ENCODE measurements at places on chromosomes 7 and 10.

DNA sequence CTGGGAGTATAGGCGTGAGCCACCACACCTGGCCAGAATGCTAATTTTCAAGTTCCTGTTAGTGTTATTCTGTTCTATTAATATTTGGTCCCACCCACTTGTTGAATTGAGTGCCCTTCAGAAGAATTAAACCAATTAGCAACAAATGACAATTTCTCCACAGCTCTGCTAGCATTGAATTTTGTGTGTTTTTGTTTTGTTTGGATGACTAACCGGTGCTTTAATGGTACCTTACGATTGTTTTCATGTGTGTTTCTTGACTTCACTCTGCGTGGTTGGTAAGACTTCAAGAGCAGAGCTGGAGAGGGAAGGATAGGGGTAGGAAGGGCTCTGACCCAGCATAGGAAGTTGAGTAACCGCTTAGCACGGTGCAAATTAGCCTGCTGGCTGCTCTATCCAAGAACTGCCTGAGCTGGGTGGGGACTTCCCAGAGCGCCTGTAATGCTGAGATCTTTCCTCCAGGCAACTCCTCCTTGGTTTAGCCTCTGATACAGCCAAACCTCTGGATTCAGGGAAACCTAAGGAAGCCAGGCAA, 4.6 kb downstream of the ARPC1B start:
- DNase-seq: peak; percentile 91

- no peak for DNase-seq
Observed at GRCh38 chr7:36283181-36283580, 106.5 kb upstream of the ANLN start.

DNA sequence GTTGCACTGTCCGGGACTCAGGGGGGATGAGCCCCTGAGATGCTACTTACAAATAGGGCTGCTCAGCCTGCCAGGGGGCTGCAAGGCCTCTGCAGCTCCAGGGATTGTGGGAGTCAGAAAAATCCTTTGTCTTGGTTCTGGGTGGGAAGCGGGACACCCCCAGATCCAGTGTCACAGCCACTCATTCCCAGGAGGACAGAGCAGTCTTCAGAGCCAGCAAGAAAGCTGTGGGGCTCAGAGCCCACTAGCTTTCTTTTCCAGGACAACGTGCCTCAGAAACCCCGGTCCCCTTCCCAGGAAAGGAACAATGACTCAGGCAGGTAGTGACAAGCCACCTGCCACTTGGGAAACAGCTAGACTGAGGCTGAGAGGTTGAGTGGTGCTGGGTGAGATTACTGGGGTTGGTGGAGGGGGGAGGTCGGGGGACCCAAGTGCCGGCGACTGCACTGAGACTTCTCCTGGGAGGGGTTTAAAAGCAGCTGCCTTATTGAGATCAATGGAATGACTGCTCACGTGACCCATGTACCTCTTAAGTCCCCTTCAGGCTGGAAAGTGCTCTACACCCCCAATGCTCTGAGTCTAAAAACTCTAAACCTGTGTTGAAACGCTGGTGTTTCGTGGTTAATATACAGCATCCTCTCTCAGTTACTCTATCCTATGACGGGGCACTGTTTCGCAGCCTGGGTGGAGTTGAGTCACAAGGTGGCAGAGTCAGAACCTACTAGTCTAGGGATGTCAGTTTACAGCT, 123.6 kb downstream of the UBE2H start:
- DNase-seq: no peak

DNA sequence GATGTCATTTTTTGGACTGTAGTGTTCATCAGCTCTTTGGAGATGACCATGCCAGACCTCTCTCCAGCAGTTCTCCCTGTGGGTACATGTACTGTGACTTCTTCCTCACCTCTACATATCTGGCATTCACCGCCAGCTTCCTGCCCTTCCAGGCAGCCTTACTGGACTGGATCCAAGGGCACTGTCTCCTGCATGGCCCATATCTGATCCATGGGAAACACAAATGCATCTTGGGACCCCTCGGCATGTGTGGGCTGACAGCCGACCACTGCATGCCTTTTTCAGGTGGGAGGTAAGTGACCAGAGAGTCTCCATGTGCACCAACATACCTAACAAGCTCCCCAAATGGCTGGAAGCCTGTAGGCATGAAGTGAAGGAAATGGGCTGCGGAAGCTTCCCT, 3.9 kb upstream of the BLVRA start:
- DNase-seq: no peak

GRCh38 chr10:49083261-49083660, 32.1 kb downstream of the VSTM4 start:
- no peak for DNase-seq

GRCh38 chr7:12303495-12303894, 92.4 kb downstream of the TMEM106B start:
- no peak for DNase-seq

DNA sequence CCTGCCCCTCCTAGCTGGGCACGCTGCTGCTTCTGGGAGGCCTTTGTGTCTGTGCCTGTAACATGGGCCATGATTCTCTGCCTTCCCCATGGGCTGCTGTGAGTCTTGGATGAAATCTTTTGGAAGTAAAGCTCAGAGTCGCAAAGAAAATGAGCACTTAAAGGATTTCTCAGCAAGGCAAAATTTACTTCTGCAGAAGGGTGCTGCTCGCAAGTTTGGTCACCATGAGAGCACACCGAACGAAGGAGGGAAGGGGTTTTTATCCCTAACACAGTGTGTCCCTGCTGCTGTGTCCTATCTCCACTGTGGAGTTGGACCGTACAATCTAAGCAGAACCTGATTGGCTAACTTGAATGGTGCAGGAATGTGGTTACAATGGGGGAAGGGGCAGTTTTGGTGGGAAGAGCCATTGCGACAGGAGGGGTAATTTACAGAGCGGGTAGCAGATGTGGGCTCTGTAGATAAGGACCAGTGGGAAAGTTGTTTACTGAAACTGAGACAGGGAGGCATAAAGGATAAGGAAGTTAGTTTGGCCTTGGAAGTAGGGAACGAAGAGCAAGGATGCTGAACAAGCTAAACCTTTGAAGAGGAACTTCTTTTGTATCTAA, 57.5 kb downstream of the FANK1 start:
- DNase-seq: no peak

DNA sequence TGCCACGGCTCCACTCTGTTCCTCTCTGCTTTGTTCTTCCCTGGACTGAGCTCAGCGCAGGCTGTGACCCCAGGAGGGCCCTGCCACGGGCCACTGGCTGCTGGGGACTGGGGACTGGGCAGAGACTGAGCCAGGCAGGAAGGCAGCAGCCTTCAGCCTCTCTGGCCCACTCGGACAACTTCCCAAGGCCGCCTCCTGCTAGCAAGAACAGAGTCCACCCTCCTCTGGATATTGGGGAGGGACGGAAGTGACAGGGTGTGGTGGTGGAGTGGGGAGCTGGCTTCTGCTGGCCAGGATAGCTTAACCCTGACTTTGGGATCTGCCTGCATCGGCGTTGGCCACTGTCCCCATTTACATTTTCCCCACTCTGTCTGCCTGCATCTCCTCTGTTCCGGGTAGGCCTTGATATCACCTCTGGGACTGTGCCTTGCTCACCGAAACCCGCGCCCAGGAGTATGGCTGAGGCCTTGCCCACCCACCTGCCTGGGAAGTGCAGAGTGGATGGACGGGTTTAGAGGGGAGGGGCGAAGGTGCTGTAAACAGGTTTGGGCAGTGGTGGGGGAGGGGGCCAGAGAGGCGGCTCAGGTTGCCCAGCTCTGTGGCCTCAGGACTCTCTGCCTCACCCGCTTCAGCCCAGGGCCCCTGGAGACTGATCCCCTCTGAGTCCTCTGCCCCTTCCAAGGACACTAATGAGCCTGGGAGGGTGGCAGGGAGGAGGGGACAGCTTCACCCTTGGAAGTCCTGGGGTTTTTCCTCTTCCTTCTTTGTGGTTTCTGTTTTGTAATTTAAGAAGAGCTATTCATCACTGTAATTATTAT, 1.2 kb downstream of the CLDN4 start:
- DNase-seq: no peak

GRCh38 chr7:16697507-16698199, 51.7 kb downstream of the BZW2 start:
- DNase-seq: no peak

DNA sequence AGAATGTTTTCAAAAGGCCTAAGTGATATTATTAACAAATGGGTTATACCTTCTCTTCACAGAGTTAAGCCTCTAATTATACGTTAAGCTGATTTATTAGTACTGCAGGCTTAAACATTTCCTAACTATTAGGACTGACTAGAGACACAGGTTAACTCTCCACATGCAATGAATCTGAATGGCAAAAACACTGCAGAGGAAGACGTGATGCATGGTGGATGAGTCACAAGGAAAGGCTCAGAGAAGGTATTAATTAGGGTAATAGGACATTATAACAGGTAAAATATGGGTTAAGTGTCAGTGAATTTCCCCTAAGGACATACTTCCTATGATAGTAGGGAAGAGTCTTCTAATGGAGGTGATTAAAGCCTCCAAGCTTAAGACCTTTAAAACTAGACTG, 24.7 kb upstream of the SEM1 start:
- DNase-seq: no peak

DNA sequence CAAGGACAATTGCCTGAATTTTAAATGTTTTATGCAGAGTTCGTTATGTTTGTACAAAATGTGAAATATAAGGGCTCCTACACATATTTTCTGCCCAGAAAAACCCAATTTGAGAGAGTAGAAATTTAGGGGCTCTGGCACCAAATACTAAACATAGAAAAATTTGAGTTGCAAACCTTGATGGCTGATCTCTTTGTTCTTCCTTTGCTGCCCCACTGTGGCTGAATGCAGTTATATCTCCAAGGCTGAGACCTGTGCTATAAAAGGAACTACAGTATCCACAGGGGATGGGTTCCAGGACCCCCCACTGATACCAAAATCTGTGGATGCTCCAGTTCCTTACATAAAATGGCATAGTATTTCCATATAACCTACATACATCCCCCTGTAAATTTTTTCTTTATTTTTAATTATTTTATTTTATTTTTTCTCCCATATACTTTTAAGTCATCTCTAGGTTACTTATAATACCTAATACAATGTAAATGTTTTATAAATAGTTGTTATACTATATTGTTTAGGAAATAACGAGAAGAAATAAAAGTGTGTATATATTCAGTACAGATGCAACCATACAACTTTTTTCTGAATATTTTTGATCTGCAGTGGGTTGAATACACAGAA, 22.5 kb downstream of the CFAP43 start:
- DNase-seq: no peak

- DNase-seq: no peak
Observed at GRCh38 chr7:15681186-15681585, 5.3 kb downstream of the MEOX2 start.

- no peak for DNase-seq
Observed at GRCh38 chr10:8043569-8044306, 10.8 kb upstream of the GATA3 start.

GRCh38 chr7:153942036-153942435, 110.2 kb upstream of the DPP6 start:
- no peak for DNase-seq

DNA sequence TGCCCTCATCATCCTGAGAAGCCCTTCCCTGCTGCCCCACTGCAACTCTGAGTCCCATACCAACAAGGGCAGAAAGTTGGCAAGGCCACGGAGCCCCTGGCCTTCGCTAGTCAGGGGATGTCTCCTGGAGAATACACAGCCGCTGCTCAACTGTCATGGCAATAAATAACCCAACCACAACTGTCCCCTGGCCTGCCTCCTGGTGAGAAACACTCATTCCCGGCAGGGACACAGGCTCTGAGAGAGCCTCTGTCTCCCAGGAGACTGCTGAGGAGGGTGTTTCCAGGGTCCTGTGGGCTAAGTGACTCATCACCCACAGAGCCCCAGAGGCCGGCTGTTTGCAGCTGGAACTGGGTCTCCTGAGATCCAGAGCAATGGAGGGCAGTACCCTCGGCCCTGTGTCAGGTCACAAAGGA, 354.1 kb downstream of the TNS3 start:
- DNase-seq: peak; percentile 14

DNA sequence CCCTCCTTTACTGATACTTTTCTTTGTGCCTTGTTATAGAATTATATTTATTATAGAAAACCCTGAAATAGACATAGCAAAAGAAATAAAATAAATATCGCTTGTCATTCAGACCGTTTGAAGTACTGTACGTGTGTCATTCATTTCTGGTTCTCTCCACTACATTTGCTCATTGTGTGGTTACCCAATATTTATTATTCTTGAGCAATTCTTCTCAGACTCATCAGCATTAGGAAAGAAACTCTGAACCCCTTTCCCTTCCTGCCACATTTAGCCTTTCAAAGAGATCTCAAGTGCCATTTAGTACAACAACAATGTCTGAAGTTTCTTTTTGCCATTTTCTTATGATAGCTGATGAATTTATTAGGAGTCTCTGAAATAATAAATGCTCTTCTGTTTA, 154.1 kb downstream of the KIAA1217 start:
- no peak for DNase-seq

Measured in AG09309 (cell line).